ENCODE measurements at places on chromosomes 3 and 15.
A peak's percentile ranks its signal among the peaks of the same experiment; 100 is the strongest.

DNA sequence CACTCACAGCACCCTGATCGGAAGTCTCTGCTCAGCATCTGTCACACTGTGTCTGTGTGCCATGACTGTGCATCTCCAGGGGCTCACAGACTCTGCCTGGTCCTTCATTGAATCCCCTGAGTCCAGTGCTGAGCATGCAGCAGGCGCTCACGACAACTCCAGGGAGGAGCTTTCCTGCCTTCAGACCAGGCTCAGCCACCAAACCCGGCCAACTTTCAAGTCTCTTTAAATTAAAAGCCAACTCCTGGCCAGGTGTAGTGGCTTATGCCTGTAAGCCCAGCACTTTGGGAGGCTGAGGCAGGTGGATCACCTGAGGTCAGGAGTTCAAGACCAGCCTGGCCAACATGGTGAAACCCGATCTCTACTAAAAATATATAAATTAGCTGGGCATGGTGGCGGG, 24.2 kb downstream of the GRAMD2A start:
- no peak for DNase-seq

DNA sequence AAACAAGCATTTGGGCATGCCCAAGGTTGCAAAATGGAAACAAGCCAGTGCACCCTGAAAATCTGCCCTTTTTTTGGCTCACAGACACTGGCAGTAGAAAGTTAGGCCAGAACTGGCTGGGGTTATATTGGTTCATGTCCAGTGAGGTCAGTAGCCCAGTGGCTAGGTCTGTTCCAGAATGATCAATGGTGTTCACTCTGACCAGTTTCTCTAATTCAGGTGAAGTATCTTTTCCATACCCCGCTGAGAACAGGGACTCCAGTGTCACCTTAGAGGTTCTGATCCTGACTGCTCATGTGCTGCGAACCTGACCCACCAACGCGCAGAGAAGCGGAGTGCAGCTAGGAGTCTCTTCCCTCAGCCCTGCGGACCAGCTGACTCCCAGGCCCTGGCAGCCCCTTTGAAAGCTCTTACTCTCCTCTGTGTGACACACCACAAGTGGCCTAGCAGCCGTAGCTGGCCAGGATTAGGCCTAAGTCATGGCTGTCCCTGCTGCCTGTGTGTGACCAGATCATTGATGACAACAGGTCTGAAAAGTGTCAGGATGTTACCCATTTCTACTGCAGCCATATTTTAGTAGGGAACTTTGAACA, 123.5 kb downstream of the GHSR start:
- no peak for DNase-seq

DNA sequence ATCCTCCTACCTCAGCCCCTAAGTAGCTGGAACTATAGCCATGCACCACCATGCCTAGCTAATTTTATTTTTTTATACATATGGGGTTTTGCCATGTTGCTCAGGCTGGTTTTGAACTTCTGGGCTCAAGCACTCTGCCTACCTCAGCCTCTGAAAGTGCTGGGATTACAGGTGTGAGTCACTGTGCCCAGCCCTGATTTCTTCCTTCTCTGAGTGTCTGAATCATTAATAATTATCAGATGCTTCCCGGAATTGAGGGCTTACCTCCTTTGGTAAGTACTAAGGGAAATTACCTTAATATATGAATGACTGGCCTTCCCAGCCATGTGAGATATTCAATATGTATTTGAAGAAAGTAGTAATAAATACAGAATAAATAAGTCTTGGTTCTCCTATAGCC, 7.2 kb downstream of the CLPX start:
- no peak for DNase-seq

DNA sequence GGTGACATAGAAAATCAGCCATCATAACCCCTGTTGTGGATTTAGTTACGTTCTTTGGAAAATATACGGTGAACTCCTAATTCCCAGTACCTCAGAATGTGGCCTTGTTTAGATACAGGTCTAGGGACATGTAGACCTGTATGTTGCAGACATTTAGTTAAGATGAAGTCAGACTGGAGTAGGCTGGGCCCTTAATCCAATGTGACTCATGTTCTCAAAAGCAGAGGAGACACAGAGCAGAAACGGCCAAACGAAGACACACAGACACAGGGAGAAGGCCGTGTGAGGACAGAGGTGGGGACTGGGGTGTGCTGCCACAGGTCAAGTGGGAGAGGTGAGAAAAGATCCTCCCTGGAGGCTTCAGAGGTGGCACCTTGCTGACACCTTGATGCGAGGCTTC, 119.0 kb upstream of the PROK2 start:
- DNase-seq: no peak

GRCh38 chr3:32975891-32976595, 24.6 kb downstream of the CCR4 start:
- no peak for DNase-seq

- no peak for DNase-seq
Observed at GRCh38 chr3:185087419-185087818, 65.4 kb downstream of the C3orf70 start.

GRCh38 chr3:157311633-157312375, 124.8 kb upstream of the PTX3 start:
- peak; percentile 98 for DNase-seq

GRCh38 chr3:37944391-37944842, 46.2 kb upstream of the VILL start:
- DNase-seq: no peak

- peak; percentile 70 for DNase-seq
Observed at GRCh38 chr15:58931987-58932588, 1.4 kb downstream of the SLTM start.

DNA sequence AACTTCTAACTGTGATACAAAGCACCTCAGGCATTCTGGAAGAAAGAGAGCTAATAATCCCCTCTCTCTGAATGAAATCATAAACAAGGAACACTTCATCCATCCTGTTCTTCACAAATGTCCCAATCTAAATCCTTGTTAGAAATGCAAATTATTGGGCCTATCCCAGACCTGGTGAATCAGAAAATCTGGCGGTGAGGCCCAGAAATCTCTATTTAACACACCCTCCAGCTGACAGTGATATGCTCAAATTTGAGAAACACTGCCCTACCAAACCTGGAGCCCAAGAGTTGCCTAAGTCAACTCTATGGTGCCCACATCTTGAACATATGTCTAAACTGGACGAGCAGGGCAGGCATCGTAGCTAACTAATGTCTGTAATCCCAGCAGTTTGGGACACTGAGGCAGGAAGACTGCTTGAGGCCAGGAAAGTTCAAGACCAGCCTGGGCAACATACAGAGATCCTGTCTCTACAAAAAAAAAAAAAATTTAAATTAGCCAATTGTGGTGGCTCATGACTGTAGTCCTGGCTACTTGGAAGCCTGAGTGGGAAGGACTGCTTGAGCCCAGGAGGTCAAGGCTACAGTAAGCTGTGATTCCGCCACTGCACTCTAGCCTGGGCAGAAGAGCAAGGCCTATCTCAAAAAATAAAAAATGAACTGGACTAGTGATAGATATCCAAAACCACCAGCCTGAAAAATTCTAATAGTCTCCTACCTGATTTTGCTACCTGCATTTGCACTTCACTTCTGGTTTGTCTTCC, 23.1 kb downstream of the SCAP start:
- DNase-seq: no peak

DNA sequence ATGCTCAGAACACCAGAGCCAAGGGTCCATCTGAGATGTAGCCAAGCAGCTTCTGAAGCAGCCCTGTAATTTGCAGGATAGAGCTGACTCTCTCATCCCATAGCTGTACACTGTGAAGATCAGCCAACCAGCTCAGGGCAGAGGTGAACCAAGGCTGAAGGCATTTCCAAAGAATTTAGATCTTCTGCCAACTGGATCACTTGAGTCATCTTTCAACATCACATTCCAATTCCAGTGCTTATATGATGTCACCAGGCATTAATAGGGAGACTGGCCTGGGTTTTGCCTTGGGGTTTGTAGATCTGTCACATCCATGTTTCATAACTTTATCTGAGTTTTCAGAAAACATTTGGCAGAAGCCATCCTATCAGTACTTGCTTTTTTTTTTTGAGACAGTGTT, 98.2 kb downstream of the NR2F2 start:
- peak; percentile 95 for DNase-seq

- peak; percentile 2 for DNase-seq
Observed at GRCh38 chr3:62815981-62816380, 59.2 kb downstream of the CADPS start.

- DNase-seq: no peak
Observed at GRCh38 chr3:141547791-141548190, 61.0 kb downstream of the RASA2 start.

GRCh38 chr15:45182996-45183395, 4.8 kb downstream of the SHF start:
- no peak for DNase-seq

- no peak for DNase-seq
Observed at GRCh38 chr3:71304684-71305083, 278.8 kb downstream of the FOXP1 start.

- DNase-seq: peak; percentile 23
Observed at GRCh38 chr15:91407269-91407889, 307.3 kb downstream of the SV2B start.

GRCh38 chr15:51969728-51970127, 1.9 kb downstream of the LEO1 start:
- peak; percentile 13 for DNase-seq

DNA sequence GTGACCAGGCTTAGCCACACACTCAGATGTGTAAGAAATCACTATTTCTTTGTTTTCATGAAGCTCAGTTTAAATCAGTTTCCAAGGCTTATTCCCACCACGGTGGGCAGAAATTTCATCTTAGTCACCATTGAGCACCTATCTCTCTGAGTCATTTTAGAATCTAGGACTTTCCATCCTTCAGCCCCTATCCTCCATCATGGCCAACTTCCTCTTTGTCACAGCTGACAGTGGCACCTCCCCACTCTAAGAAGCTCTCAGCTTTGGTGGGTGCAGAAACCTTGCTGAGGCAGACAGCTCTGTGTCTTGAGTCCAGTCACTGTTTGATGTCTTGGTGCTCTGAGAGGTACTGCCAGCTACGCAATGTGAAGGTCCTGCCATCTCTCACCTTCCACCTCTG, 32.9 kb downstream of the SNTN start:
- DNase-seq: no peak

- peak; percentile 35 for DNase-seq
Observed at GRCh38 chr3:56691165-56692000, 8.3 kb upstream of the TASOR start.

DNA sequence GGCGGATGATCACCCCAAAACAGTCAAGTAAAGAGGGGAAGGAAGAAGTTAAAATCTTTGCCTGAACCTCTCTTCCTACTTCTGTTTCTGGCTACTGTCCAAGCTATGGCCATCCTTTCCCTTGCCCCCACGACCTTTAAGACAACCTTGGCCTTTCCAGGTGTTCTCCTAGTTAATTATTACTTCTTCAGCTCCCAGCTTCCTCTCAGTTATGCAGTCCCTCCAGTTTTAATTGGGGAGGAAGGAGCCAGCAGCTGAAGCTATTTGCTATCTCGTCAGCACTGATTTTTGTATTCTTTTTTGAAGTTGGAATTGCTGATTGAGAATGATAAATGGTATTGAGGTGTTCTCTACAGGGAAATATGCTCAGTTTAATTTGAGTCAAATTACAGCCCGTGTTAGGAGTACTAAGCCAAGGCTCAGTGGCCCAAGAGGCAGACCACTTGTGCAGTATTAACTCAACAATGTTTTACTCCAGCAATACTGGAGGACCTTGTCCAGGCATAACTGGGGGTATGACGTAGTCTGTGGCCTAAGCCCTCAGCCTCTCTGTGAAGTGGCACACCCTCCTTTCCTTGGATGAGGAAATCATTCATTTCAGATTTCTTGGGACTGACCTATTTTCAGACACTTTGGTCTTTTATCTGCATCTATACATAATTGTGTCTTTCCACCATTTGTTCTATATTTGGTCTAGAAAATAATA, 336.9 kb downstream of the SLC9A9 start:
- no peak for DNase-seq

DNA sequence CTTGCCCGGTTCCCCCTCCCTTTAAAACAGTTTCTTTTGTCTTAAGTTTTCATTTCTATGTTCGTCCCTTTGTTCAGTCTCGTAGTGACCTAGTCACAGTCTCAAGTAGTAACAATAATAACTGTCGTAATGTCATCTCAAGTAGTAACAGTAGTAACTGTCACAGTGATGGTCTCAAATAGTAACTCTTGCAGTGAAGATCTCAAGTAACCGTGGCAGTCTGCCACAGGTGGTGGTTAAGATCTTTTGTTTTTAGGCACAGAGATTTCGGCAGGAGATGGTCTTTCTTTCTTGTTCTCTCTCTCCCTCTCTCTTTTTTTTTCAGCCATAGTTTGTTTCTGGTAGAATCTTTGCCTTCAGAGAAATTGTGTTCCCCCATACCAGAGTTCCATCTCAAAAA, 656.0 kb upstream of the SGO1 start:
- DNase-seq: no peak

DNA sequence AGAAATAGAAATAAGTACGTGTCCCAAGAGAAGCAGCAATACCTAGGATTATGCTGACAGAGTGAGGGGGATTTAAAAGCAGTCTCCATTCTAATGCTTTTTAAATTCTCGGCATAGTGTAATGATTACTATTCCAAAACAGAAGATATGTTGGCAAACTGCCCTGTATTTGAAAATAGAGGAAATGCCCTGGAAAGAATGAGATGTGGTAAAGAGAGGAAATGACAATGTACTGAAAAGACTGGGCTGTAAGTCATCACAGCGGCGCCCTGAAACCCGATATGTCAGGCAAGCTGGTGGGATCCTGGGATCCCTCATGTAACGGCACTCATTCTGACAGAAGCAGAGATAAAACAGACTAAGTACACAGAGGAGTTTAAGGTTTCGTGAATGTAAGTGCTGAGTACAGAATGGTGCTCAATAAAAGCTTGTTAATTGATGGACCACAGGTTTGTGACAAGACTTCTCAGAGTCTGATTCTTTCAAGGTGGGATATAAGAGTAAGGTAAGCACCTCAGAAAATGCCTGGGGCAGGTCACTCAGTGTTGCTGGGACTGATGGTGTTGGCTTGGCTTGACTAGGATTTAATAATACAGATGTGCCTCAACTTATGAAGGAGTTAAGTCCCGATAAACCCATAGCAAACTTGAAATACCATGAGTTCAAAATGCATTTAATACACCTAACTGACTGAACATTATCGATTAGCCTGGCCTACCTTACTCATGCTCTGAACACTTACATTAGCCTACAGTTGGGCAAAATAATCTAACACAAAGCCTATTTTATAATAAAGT, 91.4 kb downstream of the NFKBIZ start:
- DNase-seq: peak; percentile 93

DNA sequence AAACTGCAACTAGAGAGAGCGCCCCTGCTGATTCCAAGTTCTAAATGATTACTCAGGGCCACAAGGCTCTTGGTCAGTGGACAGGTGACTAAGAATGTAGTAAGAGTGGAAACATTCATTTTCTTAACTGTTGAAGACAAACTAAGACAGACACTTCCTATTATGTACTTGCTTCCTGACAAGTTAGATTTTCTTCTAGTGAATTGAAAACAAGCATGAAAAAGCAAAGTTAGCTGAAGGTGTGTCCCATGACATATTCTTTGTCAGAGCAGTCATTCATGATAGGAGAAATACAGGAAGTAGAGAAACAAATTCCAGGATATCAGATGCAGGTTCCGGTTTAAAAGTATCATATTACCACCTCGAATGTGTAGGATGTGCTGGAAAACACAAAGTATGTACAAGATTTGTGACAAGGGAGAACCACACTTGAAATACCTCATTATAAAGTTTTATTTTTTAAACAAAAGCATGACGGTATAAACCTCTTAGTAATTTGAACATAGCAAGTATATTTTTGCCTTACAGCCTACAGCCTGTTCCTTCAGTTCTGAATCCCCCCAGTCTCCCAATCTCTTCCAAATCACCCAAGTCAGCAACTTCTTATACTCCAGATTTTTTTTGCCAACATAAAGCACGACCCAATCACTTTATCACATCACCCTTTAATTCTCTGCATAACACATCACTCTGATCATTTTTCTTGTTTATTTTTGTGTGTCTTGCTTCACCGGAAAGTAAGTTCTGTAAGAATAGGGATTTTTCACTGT, 6.2 kb downstream of the TSPAN3 start:
- no peak for DNase-seq
